Mononuclear cell (primary cell): ENCODE measurements at places on chromosomes 1 and 21. TPM values are rescaled to one million over a fixed set of nuclear protein-coding genes. Genes with fewer than 3 reads are reported as not detected.

The PGLYRP4 gene
- not detected for total RNA-seq

The RAB3B gene
- under 0.01 TPM for total RNA-seq

The DUSP10 gene
- 104 TPM for total RNA-seq

The CACYBP gene
- total RNA-seq = 96.9 TPM

The OR10Z1 gene
- 0.31 TPM for total RNA-seq

The CDC42 gene
- 791 TPM for total RNA-seq

The NPR1 gene
- not detected for total RNA-seq

The ESPN gene
- total RNA-seq = 0.52 TPM

The CZIB gene
- 24.8 TPM for total RNA-seq

The CFHR3 gene
- not detected for total RNA-seq

The F3 gene
- 18.6 TPM for total RNA-seq

The SLC6A9 gene
- total RNA-seq = not detected

The CDCA8 gene
- 0.31 TPM for total RNA-seq

The TGFB2 gene
- 0.31 TPM for total RNA-seq

The FCER1G gene
- 190 TPM for total RNA-seq

The CAPN9 gene
- total RNA-seq = not detected

The OPTC gene
- not detected for total RNA-seq

The LIPI gene
- not detected for total RNA-seq

The TAS1R1 gene
- total RNA-seq = 0.10 TPM

The ATXN7L2 gene
- total RNA-seq = 4.4 TPM

The HES5 gene
- total RNA-seq = not detected

The FMO4 gene
- 1.6 TPM for total RNA-seq

The TCHHL1 gene
- total RNA-seq = not detected

The MATN1 gene
- total RNA-seq = 1.6 TPM
